ENCODE measurements at places on chromosomes 2 and 18.

DNA sequence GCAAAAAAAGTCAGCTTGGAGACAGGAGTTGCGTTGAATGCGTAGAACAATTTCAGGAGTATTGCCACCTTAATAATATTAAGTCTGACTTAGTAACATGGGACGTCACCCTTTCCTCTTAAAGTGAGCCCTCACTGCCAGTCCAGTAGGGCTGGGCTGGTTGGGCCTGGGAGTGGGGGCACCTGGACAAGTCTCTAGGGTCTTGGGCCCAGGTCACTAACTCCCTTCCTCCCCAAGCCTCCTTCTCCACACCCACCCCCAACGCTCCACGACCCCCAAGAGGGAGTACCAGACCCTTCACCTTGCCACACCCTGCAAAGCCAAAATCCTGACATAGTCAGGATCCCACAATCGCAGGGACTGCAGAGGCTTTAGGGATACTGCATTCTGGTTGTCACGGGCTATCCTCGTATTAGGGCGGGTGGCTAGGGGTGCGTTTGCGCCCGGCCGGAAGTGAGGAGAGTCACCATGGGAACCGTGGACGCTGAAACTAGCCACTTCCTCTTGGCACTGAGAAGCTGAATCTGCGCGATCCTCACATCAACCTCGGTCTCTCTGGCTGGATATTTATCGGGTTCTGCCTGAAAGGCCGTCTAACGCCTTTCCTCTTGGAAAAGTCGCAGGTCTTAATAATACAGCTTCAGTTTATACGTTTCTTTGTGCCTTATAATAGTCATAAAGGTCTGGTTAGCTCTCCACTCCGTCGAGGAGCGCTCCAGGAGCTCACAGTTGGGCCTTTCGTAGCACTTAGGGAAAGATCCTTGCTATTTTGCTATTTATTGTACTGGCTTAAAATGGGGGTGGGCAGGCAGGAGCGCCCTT lies 10.3 kb upstream of the CXXC1 start:
- peak; percentile 44 for DNase-seq

DNA sequence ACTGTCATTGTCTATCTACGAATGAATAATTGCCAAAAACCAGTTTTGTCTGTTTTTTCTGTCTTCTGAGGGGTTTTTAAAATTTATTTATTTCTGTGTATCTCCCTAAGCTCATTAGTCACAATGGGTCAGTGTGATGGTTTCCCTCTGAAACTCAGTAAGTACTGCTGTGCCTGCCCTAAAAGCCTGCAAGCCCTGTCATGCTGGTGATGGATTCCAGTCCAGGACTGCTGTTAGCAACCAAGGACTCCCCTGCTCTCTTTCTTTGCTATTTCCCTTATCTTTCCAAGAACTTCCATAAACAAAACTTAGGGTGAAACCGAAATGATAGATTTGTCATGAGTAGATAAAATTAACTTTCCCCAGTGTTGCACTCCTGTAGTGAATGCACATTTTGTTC lies 11.8 kb upstream of the DSG2 start:
- DNase-seq = no peak

DNA sequence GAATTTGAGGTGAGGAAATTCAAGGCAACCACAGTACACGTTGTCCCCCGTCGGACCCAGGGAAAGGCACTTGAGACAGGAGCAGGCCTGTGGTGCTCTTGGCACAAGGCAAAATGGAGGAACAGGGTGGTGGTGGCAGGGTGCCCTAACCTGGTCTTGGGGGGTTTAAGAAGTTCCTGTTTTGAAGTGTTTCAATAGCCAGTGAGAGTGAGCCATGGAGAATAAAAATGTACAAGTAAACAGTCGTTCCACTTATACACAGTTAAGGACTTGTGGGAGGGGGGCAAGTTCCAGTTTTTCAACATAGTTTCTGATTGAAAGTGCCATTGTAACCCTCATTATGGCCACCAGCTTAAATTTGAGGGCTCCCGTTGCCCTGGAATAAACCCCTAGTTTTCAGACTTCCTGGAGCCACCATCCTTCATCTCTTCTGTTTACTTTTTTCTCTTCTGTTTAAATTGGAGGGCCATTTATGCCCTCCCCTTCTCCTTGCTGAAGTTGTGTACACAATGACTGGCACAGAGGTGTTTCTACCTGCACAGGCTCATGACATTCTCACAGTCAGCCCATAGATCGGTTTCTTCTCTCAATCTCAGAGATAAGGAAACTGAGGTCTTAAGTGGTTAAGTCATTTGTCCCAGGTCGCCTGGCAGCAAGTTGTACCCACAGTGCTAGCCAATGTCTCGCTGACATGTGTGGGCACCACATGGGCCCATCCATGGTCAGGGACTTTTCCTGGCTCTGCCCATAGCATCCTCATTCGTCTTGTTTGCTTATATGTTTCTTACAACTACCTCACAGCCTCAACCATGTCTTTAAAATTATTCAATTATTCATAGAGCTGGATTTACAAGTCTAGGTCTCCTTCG lies 66.0 kb upstream of the ST3GAL5 start:
- DNase-seq = no peak

- no peak for DNase-seq
Observed at GRCh38 chr2:128692895-128693742, 374.5 kb upstream of the HS6ST1 start.

GRCh38 chr18:9293948-9294347 lies 40.6 kb upstream of the TWSG1 start:
- DNase-seq = no peak

GRCh38 chr18:28995319-28995718 lies 818.4 kb upstream of the CDH2 start:
- DNase-seq = no peak

DNA sequence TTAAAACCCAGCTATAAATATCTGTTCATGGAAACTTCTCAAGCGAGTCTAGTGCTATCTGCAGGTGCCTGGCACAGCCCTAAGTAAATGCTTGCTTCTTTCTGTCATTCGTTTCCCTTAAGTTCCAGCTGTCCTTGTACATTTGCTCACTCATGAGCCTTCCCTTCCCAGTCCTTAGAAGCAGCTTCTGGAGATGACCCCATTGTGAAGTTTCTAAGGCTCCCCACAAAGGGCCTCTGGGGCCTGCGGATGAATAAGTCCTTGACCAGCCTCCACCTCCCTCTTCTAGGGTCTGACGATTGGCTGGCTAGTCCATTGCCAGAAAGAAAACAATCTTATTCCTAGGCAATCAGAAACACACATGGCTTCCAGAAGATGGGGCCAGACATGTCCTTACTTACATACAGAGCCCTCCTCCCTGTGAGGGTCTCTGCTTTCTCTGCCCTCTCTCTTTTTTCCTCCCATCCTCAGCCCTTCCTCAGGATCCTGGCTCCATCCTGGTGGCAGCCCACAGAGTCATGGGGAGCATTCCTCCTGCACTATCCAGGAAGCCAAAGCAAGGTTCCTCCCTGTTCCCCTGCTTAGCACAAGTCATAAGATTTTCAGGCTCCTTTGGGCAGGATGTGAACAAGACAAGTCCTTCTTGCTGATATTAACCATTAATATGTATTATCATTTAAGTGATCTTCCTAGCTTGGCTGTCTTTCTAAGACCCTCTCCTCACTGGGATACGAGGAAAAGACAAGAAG lies 87.3 kb downstream of the TNFRSF11A start:
- no peak for DNase-seq

DNA sequence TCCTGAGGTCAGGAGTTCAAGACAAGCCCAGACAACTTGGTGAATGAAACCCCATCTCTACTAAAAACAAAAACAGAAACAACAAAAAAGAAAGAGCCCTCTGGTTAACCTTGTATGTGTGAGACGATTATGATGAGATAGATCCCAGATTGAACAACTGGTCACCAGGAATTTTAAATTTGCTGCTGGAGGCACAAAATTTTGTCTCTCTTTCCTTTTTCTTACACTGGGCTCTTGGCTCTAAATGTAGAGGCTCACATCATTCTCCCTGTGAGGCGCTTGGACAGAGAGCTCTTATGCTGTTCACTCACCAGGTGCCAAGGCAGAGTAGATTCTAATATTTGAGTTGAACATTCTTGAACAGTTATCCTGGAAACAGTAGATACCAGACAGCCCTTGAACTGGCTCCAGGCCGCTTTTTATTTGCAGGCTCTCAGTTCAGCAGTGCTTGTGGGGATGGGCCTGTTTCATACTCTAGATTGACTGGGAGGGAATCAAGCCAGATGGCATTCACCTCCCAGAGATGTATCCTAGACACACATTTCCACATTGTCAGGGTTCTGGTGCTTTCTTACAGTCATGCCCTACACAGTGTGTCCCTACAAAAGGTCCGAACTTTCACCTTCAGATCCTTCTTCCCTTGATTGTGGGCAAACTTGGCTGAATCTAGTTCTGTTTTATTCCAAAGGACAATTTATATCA lies 1159.6 kb downstream of the RPIA start:
- DNase-seq = no peak

All from activated CD4-positive, alpha-beta T cell treated with anti-CD3 and anti-CD28 coated beads, Interleukin-2, amount 50 U/mL, for 4 hours (primary cell).